Nephron progenitor cell (in vitro differentiated cells): ENCODE measurements at places on chromosomes 6 and 20.

- H3K36me3 ChIP-seq: no peaks in the 10 kb centered on the region
- no peak overlapping the region for H3K4me3 ChIP-seq
- H3K27ac ChIP-seq: no peak overlapping the region
Observed at GRCh38 chr20:4073852-4074741, 58.7 kb upstream of the RNF24 start.

DNA sequence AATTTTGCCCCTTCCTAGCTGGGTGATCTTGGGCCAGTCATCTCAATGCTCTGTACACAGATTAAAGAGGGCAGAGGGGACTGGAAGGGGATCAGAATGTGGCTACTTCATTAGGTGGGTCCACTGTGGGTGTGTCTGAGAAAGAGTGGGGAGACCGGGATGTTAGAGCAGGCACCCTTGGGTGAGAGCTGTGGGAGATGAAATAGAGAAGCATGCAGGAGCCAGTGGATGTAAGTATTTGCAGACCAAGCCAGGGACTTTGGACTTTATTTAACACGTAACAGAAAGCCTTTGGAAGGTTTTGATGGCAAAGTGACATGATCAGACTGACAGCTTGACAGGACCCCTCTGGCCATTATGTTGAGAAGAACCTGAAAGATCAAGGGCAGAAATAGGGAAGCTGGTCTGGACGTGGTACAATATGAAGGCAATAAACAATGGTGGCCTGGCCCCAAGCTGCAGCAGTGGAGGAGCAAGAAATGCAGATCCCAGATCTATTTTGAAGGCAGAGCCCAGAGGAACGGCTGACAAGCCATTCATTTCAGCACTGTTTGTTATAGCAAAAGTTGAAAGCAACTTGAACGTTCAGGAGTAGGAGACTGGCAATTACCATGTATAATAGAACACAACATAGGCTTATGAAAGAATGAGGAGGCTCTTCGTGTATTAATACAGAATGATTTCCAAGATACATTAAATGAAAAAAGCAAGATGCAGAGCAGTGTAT lies 82.5 kb upstream of the ZNFX1 start:
- H3K4me1 ChIP-seq: no peaks in the 10 kb centered on the region
- peaks cover 26% of the 10 kb centered on the region for H3K27me3 ChIP-seq
- H3K27ac ChIP-seq: no peak overlapping the region
- no peak overlapping the region for H3K4me3 ChIP-seq

DNA sequence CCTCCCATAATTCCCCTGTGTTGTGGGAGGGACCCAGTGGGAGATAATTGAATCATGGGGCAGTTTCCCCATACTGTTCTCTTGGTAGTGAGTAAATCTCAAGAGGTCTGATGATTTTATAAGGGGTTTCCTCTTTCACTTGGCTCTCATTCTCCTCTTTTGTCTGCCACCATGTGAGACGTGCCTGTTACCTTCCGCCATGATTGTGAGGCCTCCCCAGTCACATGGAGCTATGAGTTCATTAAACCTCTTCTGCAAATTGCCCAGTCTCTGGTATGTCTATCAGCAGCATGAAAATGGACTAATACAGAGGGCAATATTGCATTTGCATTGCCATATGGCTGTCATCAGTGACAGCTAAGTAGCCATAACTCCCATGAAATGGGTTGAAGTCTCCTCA lies 63.2 kb downstream of the ZNF217 start:
- H3K27ac ChIP-seq: no peak overlapping the region
- H3K4me3 ChIP-seq: no peak overlapping the region
- no peaks in the 10 kb centered on the region for H3K36me3 ChIP-seq
- H3K27me3 ChIP-seq: peaks cover 11% of the 10 kb centered on the region
- no peak for DNase-seq
- H3K4me1 ChIP-seq: peaks cover 8% of the 10 kb centered on the region

GRCh38 chr6:112321941-112322424 lies 25.1 kb upstream of the RFPL4B start:
- DNase-seq: no peak
- H3K27ac ChIP-seq: no peak overlapping the region
- peaks cover 3% of the 10 kb centered on the region for H3K27me3 ChIP-seq
- no peaks in the 10 kb centered on the region for H3K36me3 ChIP-seq
- H3K4me1 ChIP-seq: peaks cover 37% of the 10 kb centered on the region

DNA sequence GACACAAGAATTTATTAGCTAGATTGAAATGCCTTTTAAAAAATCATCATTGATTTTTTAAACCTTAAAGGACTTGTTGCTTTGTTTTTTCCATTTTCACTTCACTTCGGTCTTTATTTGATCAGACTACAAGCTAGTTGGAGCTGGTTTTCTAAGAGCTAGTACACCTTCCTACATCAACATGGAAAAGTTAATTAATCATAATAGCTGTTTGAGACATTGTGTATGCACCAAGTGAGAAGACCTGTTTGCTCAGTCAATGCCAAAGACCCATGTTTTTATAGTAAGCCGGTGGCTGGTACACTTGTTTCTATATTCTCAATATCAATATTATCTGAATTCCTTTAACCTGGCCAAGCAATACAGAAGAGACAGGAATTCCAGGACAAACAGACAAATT lies 310.2 kb upstream of the SGK1 start:
- no peak overlapping the region for H3K4me3 ChIP-seq
- no peak for DNase-seq
- peaks cover 4% of the 10 kb centered on the region for H3K4me1 ChIP-seq
- H3K27ac ChIP-seq: no peak overlapping the region
- H3K36me3 ChIP-seq: no peaks in the 10 kb centered on the region

DNA sequence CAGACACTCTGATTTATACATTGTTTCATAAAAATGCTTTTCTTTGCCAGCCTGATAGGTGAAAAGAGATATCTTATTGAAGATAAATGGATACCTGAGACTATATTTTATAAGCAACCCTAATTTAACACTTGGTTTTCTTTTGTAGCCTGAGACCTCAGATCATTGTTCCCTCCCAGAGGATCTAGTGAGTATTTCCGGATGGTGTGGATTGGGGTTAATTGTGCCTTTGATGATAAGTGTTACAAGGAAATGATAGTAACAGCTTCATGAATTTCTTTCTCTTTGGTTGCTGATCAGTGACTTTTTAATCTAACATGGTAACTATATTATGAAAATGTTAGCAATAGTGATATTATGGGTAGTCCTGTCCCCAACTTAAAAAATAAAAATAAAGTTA lies 30.4 kb downstream of the KDM1B start:
- H3K4me3 ChIP-seq: no peak overlapping the region
- H3K27me3 ChIP-seq: peaks cover 7% of the 10 kb centered on the region
- peak overlapping the region; percentile 98 for H3K27ac ChIP-seq
- H3K4me1 ChIP-seq: peaks cover 35% of the 10 kb centered on the region
